HT-29 (cell line): ENCODE measurements at places on chromosomes 2 and 18. TPM values are rescaled to one million over a fixed set of nuclear protein-coding genes. Genes with fewer than 3 reads are reported as not detected.

DNA sequence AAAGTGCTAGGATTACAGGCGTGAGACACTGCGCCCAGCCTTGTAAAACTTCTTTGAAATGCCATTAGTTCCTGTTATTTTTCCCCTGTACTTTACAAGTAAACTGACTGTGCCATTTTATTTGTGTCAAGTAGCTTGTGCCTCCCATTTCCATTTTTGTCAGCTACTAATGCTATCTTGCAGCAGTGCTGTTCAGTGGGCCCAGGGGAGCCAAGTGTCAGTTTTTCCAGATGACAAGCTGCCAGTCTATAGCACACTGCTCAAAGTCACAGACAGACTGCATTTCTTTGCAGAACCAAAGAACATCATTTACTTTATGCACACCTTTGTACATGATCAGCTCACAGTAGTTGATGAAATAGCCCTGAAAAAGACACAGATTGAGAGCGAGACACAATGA lies 901.3 kb upstream of the CDH2 start:
- no peak for DNase-seq

- no peak for DNase-seq
Measured at GRCh38 chr2:125168442-125168841, 1143.4 kb downstream of the CNTNAP5 start.

- no peak for DNase-seq
Measured at GRCh38 chr2:236034974-236035373, 133.2 kb downstream of the GBX2 start.

- no peak for DNase-seq
Measured at GRCh38 chr2:233375490-233376314, 21.4 kb downstream of the DGKD start.

Gene NPHP1
- 0.92 and 2.0 TPM in 2 replicates for total RNA-seq

Gene CELF4
- total RNA-seq = not detected in 2 replicates

Gene MOGAT1
- not detected in 2 replicates for total RNA-seq

Gene FBXO15
- total RNA-seq = not detected in 2 replicates
